ENCODE measurements at places on chromosomes 16 and 17.

DNA sequence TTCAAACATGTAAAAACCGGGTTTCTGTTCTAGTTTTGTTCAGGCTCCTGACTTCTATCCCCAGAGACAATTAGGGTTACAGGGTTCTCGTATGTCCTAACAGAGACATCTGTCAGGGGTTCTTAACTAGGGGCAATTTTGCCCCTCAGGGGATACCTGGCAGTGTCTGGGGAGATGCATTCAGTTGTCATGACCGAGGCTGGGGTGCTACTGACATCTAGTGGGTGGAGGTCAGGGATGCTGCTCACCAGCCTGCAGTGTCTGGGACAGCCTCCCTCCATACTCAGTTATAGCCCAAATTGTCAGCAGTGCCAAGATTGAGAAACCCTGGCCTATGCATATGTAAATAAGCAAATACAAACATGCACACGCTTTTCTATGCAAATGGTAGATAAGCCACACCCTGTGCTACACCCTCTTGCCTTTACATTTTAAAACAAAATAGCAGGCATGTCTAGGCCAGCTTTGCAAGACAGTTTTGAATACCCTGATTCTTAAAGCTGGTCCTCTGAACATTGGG is 37.4 kb downstream of the CLEC16A start:
- peak; percentile 61 for DNase-seq

DNA sequence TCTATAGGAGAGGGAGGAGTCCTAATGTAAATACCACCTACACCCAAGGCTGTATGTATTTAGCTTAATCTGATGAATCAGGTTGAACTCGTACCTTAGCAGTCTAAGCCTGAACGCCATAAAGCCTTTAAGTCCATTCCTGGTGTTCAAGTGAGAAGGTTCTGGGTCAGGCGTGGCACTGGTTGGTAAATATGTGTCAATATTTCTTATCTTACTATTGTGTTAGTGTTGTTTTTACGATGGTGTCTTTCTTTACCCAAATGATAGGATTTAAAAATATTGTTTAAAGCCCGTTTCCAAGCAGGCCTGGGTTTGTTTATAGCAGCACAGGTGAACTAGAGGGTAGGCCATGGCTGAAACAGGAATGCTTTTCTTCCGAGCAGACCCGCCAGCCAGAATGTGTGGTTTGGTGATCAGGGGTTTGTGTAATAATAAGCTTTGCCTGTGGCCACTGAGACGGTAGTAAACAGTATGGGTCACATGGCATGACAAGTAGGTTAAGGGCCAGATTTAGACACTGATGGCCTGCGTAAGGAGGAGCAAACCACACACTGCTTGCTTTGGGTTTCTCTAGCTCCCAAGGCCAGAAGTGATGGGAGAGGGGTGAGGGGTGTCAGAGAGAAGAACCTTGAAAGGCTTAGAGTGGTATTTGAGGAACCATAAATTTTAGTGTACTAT is 3.3 kb downstream of the TMEM94 start:
- DNase-seq, result no peak

GRCh38 chr16:82055117-82055516 is 20.1 kb downstream of the HSD17B2 start:
- no peak for DNase-seq

DNA sequence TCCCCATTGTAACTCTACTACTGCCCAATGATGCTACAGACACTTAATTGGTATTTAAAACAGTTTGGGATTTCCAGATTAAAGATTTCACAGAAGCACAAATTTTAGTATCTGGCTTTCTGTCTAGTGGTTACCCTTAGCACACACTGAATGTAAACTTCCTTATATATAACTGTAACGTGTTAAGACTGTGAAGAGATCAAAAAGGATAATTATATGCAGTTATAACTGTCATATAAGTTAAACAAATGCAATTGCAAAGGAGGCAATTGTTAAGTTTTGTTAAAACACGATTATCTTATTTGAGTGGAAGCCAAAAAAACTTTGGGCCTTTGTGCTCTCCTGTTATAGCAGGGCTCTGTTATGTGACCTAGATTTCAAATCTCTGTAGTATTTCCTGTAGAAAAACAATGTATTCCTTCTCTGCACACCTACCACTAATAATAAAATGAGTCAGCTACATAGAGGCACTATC is 147.9 kb downstream of the STXBP4 start:
- no peak for DNase-seq

DNA sequence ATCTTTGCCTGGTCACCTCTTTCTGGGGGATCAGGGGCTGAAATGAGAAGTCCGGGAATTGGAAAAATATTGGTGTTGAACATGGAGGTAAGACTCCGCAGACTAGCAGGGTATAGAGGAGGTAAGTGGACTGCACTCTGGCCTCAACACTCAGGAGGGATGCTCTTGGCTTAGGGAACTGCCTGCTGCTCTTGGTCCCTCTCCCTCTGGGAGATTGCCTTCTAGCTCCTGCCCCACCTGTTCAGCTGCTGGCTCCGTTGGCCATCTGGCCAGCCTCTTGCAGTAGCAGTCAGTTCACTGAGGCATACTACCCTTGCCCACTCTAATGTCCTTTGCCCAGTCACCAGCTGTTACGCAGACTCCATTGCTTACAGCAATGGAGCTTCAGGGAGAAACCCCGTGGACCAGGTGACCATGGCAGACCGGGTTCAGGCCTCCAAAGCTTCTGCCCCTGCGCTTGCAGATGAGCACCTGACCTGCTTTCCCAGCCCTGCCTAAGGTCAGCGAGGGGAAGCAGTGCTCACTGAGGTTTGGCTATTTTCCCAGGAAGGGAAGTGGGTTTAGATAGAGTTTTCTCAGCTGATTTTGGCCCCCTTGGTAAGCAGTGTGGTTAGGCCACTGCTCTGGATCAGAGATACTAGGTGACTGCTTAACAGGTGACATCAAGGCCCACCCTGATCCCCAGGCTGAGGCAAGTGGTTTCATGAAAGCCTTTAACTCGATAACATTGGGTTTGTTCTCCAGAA is 11.9 kb downstream of the CDK5RAP3 start:
- no peak for DNase-seq

- DNase-seq, result no peak
Observed at GRCh38 chr17:2289878-2290478, 13.6 kb downstream of the SMG6 start.

Data from iPS-NIHi11 (cell line).